Stimulated activated effector memory CD8-positive, alpha-beta T cell treated with anti-CD3 and anti-CD28 coated beads, Interleukin-12 subunit alpha, Interleukin-12 subunit beta, amount 100 ng/mL, for 72 hours (primary cell): ENCODE measurements at places on chromosomes 1 and 21.

GRCh38 chr1:4253935-4254334 lies 353.9 kb upstream of the C1orf174 start:
- DNase-seq: no peak

GRCh38 chr1:204072931-204073836 lies at the start of gene SOX13:
TSS of gene SOX13 (plus strand) at chr1:204073115. CDS start at chr1:204112916, 39,801 bp downstream.
- peak; percentile 45 for DNase-seq

DNA sequence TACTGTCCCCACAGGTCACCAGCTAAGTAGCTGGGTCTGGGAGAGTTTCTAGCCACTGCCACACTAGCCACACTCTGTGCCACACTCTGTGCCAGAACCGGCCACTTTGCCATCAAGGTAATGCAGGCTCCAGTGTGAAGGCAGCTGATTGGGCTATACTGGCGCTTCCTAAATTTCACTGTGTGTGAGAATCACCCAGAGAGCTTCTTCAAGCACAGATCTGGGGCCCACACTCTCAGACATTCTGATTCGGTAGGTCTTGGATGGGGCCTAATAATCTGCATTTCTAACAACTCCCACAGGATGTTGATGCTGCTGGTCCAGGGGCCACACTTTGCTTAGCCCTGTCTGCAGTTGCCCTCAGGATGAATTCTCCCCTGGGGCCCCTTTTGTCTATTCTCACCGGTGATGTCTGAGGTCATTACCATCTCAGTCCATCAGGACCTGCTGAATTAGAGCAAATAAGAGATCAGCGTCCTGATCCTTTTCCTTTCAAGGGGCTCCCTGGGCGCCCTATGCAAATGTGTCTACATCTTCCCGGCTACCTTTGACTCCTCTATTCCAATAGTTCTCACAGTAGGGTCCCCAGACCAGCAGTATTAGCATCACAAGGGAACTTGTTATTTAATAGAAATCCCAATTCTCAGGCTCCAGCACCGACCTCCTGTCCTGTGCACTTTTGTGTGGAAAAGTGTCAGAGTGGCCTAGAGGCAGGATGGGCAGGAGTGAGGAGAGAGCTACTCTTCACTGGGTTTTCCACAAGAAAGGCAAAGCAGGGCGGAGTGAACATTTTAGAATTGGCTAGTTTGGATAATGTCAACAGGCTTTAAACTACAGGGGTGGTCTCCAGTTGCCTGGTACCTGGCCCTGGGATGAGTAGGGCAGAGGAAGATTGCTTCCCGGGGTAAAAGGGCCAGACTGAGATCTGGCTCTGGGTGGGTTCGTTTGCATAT lies 24.7 kb upstream of the LRRN2 start:
- no peak for DNase-seq

DNA sequence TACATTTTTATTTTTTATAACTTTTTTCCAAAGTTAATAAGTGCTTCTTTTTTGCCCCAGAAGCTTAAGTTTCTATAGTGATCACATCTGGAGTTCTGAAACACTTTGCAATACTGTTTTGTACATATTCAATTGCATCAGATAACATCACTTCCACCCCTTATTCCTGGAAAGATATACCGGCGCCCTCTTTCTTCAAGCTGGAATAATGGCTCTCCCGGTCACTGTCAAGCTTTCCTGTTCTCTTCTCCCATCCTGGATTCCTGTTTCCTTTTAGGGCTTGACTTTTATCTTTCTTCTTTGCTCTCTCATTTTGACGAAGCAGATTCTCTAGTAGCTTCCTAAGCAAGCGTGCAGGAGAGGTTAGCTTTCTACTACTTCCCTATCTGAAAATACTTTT lies 1866.8 kb downstream of the MRPL39 start:
- no peak for DNase-seq

DNA sequence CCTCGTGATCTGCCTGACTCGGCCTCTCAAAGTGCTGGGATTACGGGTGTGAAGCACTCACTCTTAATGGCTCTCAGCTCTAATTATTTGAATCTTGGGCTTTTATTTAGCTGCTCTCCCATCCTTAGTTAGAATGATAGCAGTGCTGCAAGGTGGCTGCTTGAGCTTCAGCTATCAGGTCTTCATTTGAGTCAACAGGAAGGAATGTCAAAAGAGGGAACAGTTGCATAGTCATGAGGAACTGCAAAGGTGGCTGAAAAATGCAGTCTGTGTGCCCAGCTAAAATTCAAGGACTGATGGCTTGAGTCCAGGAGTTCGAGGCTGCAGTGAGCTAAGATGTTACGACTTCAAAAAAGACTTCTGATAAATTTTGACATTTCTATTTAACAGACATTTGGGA lies 55.6 kb downstream of the UCK2 start:
- DNase-seq: no peak

- no peak for DNase-seq
Observed at GRCh38 chr1:51313961-51314777, 16.2 kb downstream of the TTC39A start.

DNA sequence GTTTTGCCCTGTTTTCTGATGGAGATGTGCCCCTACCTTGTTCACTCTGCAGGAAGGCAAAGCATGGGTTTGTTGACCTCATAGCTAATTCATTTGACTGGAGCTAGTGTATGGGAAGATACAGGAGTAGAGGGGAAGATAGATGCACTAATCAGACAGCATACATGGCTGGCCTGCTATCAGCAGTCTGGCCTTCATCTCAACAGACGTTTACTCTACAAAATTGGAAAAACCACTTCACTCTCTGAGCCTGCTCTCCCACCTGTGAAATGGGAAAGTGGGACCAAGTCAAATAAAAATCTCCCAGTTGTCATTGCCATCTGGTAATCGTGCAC lies 235.2 kb upstream of the RAB4A start:
- DNase-seq: no peak

- DNase-seq: no peak
Observed at GRCh38 chr1:233081735-233082134, 131.3 kb downstream of the NTPCR start.

GRCh38 chr1:212109728-212110127 lies 74.2 kb downstream of the DTL start:
- DNase-seq: no peak

DNA sequence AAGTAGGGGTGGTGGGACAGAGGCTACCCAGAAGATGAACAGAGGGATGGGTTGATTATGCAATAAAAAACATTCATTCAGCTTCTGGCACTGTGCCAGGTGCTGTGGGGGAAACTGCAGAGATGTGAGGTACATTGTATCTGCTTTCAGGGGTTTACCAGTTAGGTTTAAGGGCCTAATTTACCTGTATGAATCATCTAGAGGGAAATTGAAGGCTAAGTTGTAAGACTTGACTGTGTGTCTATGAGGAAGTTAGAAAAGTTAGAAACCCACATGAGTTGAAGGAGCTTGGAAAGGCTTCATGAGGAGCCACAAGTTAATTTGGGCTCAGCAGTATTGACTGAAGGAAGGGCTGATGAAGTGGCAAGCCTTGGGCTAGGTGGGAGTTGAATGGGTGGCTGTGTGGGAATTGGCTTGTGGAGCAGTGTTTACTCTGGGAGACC lies 36.7 kb upstream of the APOBEC4 start:
- no peak for DNase-seq

DNA sequence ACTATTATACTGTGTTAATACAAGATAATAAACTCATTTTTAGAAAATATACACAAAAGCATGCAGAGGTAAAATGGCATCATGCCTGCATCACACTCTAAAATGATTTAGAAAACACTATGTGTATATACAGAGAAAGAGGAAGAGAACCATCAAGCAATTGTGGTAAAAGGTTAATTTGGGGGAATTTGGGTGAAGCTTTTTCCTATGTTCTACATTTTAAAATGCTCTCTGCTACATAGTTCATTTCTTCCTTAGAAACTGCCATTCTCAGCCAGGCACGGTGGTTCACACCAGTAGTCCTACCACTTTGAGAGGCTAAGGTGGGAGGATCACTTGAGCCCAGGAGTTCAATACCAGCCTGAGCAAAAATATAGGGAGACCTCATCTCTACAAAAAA lies 44.1 kb downstream of the GON4L start:
- DNase-seq: no peak

DNA sequence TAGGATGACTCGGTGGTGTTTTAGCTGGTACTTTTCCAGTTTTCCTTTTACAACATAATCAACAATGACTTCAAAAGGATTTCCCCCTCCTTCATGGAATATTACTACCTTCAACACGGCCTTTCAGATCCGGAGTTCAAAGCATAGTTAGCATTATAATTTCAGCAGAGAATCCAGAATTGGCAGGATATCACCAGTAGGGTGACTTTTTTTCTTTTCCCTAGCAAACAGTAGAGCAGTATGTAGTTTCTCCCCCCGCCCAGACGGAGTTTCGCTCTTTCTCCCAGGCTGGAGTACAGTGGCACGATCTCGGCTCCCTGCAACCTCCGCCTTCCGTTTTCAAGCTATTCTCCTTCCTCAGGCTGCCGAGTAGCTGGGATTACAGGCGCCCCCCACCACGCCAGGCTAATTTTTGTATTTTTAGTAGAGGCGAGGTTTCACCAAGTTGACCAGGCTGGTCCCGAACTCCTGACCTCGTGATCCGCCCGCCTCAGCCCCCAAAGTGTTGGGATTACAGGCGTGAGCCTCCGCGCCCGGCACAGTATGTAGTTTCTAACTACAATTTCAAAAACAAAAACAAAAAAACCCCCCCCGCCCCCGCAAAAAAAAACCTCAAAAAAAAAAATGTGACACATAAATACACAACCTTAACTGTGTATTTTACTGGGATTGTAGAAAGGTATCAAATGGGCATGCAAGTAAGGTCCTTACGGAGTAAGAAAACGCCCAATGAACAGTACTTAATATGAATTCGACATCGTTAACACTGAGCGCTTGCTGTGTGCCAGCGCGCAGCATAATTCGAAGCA lies 1.5 kb upstream of the COX20 start:
- peak; percentile 75 for DNase-seq

DNA sequence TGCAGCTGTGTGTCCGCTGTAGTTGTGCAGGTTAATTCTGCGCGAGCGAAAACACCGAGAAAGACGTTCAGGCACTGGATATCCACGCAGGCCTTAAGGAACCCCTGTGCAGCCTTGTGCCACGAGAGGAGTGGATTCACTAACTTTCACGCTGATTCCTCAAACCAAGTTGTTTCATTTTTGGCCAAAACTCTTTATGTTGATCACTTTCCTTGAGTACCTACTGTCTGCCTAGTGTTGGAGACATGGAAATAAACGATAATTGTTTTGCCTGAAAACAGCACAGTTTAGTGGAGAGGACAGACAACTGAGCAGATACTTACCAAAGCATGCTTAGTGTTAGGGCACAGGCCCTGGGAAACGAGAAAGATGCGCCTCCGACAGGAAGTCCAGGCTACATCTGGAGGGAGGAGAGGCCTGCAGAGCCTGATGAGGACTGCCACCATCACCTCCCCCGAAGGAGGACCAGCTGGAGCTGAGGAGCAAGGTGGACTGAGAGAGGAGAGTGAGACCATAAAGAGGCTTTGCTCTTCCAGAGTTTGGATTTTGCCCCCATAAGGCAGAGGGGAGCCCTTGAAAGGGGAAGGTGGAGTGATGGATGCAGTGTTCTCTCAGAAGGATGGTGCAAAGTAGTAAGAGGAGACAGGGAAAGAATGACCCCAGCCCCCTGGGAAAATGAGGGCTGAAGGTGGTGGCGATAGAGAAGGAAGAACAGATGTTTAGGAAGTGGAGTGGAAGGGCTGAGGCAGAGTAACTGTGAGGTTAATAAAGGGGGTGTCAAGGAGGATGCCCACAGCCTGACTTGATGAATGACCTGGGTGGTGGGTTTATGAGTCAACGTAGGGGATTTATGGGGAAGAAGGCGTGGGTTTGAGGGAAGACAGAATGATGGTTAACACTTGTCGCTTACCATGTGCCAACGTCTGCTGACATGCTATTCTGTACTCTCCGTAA lies 956 bp upstream of the SCAF4 start:
- DNase-seq: peak; percentile 62

DNA sequence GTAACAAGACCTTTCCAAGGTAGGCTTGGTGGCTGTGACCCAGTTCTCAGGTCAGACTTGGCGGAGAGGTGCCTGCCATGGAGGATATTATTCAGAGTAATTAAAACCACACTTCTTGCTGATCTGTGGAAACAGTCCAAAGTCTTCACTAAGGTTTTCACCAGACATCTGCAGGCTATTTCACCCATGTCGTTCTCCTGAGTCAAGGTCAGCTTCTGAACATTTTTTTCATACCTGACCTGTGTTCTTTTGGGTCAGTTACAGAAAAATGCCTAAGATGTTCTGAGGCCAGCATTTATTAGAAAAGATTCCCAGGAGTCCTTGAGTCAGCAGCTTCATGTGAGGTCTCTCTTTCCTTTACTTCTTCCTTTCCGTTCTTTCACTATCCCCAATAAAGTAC lies 54.9 kb downstream of the RGL1 start:
- DNase-seq: no peak

GRCh38 chr1:62307895-62308492 lies 11.2 kb downstream of the KANK4 start:
- DNase-seq: no peak

DNA sequence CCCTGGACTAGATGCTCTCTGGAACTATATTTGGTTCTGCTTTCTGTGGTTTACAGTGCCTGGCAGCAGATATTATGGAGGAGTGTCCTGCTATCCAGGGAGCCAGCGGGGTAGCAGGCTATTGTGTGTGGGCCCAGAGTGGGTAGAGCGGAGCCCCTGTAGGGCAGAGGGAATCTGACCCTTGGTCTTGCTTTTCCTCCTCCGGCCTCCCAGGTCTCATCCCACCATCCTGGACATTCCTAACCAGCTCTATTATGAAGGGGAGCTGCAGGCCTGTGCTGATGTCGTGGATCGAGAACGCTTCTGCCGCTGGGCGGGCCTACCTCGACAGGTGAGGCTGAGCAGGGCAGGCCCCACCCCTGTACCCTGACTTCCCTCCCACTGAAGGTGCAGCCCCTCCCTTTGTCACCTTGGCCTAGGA lies 9.1 kb downstream of the RHOC start:
- DNase-seq: no peak

- DNase-seq: no peak
Observed at GRCh38 chr1:166703726-166704462, 135.4 kb upstream of the POGK start.
